WTC11 (cell line): ENCODE measurements at places on chromosomes 6 and 20. TPM values are rescaled to one million over a fixed set of nuclear protein-coding genes. Genes with fewer than 3 reads are reported as not detected.

DEFB132 gene
- total RNA-seq, result not detected in 3 replicates

TNF gene
- total RNA-seq, result 0.23 to 0.46 TPM (median 0.31 TPM) in 3 replicates

DNA sequence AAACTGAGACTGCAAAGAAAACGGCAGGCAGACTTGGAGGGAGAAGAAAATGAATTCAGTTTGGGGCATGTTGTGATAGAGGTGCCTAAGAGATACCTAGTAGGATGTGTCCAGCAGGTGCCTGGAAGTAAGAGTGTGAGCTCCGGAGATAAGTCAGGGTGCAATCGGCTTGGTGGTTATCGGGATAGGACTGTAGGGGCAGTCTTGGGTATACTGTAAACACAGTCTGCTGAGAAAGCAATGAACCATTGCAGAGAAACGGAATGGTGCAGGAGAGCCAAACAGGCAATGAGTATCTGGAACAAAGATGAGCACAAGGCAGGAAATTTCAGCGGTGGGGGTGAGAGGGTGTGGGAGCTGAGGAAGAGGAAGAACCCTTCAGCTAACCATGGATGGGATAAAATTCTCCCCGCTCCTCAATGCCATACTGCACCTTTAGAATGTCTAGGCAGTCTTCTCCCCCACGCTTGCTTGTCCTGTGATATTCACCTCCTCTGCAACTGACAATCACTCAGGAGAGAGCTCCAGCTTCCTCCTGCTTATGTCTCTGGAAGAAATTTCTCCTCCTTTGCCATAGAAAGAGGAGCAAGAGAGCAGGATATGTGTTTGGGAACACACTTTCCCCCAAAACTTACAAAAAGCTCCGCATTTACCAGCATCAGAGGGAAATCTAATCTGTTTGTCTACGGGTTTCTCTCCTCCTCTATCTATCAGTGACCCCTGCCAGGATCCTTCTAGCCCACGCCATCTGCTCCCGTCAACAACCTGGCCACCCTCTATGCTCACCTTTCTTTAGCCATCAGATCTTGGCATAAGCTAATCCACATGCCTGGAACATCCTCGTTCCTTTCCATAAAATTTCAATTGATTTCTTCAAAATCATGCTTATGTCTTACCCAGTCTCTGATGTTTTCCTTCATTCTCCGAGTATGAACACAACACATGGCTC is 381.7 kb upstream of the JARID2 start:
- DNase-seq, result no peak

DNA sequence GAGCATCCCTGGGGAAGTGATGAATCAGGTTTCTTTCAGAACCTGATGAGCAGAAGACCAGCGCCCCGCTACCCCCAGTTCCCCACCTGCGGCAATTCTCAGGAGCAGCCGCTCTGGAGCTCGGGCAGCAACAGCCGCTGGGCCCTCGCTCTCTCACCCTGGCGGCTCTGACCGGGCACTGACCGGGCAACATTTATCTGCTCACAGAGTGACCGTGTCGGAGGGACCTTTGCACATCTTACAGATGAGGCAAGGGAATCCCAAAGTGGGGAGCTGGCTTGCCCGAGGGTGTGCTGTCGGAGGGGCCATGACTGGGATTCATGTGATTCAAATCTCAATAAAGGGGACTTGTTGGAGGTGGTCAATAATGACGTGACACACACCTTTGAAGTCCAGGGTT is 26.2 kb upstream of the KCNK16 start:
- no peak for DNase-seq
